ENCODE measurements at places on chromosomes 3 and 15. TPM values are rescaled to one million over a fixed set of nuclear protein-coding genes. Genes with fewer than 3 reads are reported as not detected.

Gene ZKSCAN7
- total RNA-seq: 10.0 TPM

Gene STRC
- 1.1 TPM for total RNA-seq

Gene C3orf49
- not detected for total RNA-seq

Gene ZBTB20
- total RNA-seq: 127 TPM

Gene GTF2E1
- total RNA-seq: 7.6 TPM

DNA sequence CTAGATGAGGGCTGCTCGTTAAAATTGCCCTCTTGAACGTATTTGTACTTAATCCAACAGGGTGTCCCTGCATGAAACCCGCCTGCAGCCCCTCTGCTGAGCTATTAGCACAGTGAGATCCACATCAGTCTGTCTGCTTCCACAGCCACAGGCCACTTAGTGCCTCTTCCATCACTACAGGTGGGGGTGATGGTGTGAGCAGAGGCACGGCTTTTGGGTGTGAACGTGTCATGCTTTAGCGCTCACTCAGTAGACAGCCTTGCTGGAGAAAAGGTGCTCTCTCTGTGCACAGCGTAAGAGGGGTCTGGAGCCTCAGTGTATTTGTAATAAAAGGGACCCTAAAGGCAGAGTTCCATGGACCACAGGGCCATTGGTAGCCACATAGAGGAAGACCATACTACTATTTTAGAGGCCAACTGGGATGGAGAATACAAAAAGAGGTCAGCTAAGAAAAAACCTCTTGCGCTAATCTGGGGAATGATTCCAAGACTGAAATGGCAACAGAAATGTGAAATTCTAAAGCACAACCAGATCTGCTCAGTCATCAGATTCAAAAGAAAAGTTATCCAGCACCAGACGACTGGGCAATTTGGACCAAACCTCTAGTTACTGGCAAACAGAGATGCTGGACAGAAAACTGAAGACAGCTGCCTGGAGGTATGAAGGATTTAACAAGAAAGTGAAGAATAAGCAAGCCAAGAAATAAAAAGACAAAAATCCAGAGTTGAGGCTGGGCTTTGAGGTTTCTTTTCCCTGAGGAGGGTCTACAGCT is 120.2 kb downstream of the ATP10A start:
- no peaks in the 10 kb centered on the region for H3K27me3 ChIP-seq
- H3K27ac ChIP-seq: no peak overlapping the region
- DNase-seq: no peak
- H3K4me3 ChIP-seq: no peak overlapping the region
- no peaks in the 10 kb centered on the region for H3K36me3 ChIP-seq

DNA sequence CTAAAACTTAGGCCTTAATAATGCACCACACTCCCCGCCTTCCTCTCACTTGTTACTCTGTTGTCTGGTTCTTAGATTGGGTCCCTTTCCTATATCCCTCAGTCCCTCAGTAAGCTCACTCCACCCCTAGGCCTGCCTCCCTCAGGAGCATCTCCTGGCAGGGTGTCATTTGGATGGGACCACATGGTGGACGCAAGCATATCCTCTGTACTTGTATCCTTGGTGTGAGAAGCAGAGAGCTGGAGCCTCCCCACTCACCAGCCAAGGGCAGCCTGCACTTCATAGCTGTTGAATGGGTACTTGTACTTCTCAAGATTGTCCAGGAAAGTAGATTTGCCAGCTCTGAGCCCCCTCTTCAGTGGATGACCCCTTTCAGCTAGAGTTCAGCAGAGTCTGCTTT is 11.6 kb downstream of the SEC61A1 start:
- peaks cover 100% of the 10 kb centered on the region for H3K36me3 ChIP-seq
- H3K4me1 ChIP-seq: no peaks in the 10 kb centered on the region
- no peaks in the 10 kb centered on the region for H3K27me3 ChIP-seq
- no peak overlapping the region for H3K27ac ChIP-seq
- no peak for DNase-seq
- no peak overlapping the region for H3K4me3 ChIP-seq

GRCh38 chr15:51775967-51776816 is 24.8 kb downstream of the TMOD2 start:
- H3K27ac ChIP-seq: no peak overlapping the region
- no peaks in the 10 kb centered on the region for H3K27me3 ChIP-seq
- H3K4me1 ChIP-seq: no peaks in the 10 kb centered on the region
- no peak overlapping the region for H3K4me3 ChIP-seq

DNA sequence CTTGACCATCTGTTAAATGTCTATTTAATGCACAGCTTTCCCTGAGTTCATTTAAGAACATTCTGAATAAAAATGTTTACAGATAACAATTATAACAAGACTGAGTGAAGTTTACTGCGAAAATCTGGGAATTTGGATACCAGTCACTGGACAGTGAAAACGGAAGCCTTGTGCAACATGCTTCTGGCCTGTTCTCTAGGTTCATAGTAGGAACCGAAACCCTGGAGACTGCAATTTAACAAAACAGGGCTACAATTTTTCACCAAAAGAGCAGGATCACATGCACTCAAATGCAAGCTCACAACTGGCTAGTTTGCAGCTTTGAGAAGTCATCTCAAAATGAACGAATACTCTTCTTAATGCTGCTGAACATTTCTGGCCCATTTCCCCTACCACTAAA is 435.9 kb downstream of the NR2F2 start:
- H3K4me1 ChIP-seq: no peaks in the 10 kb centered on the region
- no peaks in the 10 kb centered on the region for H3K36me3 ChIP-seq
- no peaks in the 10 kb centered on the region for H3K27me3 ChIP-seq
- no peak overlapping the region for H3K4me3 ChIP-seq
- no peak overlapping the region for H3K27ac ChIP-seq

- H3K4me1 ChIP-seq: no peaks in the 10 kb centered on the region
- no peak overlapping the region for H3K4me3 ChIP-seq
- H3K36me3 ChIP-seq: no peaks in the 10 kb centered on the region
- no peak for DNase-seq
Observed at GRCh38 chr3:171485338-171485737, 25.1 kb upstream of the TNIK start.

- DNase-seq: no peak
- no peak overlapping the region for H3K27ac ChIP-seq
- no peaks in the 10 kb centered on the region for H3K36me3 ChIP-seq
- no peaks in the 10 kb centered on the region for H3K4me1 ChIP-seq
Observed at GRCh38 chr15:62173215-62173614, 8.1 kb upstream of the C2CD4B start.

DNA sequence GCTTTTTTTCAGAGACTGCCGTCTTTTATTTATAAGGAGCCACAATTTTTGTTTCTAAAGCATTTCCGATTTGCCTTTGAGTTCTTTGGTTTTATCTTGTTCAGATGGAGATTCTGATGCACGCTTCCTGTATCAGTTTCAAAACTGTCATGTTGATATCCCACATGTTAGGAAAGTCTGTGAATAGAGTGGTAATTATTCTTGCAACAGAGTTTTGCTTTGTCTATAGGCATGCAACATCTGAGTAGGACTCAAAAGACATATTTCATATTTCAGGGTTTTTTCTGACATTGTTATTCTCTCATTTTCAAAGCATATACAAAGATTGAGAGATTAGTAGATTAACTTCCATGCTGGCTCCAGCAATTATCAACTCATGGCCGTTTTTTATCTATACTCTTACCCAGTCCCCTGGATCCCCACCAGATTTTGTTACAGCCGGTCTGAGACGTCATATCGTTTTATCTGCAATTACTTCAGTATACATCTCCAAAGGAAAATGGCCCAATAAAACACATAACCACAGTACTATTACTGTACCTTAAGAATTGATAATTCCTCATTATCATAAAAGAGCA is 22.4 kb downstream of the PAQR5 start:
- H3K27ac ChIP-seq: no peak overlapping the region
- no peaks in the 10 kb centered on the region for H3K27me3 ChIP-seq
- no peaks in the 10 kb centered on the region for H3K36me3 ChIP-seq
- DNase-seq: no peak
- H3K4me3 ChIP-seq: no peak overlapping the region

- H3K36me3 ChIP-seq: no peaks in the 10 kb centered on the region
- DNase-seq: peak; percentile 64
- H3K27ac ChIP-seq: no peak overlapping the region
- no peaks in the 10 kb centered on the region for H3K27me3 ChIP-seq
- no peaks in the 10 kb centered on the region for H3K4me1 ChIP-seq
Observed at GRCh38 chr15:100383302-100384107, 41.7 kb upstream of the ADAMTS17 start.

- H3K27me3 ChIP-seq: no peaks in the 10 kb centered on the region
- H3K4me1 ChIP-seq: no peaks in the 10 kb centered on the region
- H3K4me3 ChIP-seq: no peak overlapping the region
Observed at GRCh38 chr3:102511168-102511567, 76.4 kb downstream of the ZPLD1 start.

GRCh38 chr15:78290222-78290621 is 9.2 kb downstream of the SKIC8 start:
- H3K27me3 ChIP-seq: no peaks in the 10 kb centered on the region
- DNase-seq: no peak
- H3K27ac ChIP-seq: no peak overlapping the region
- H3K4me3 ChIP-seq: no peak overlapping the region

- DNase-seq: no peak
- peaks cover 48% of the 10 kb centered on the region for H3K36me3 ChIP-seq
- H3K4me3 ChIP-seq: no peak overlapping the region
- H3K4me1 ChIP-seq: peaks cover 71% of the 10 kb centered on the region
- no peaks in the 10 kb centered on the region for H3K27me3 ChIP-seq
- H3K27ac ChIP-seq: peak overlapping the region; percentile 6
Observed at GRCh38 chr15:73986055-73986775, 5.9 kb downstream of the STOML1 start.

DNA sequence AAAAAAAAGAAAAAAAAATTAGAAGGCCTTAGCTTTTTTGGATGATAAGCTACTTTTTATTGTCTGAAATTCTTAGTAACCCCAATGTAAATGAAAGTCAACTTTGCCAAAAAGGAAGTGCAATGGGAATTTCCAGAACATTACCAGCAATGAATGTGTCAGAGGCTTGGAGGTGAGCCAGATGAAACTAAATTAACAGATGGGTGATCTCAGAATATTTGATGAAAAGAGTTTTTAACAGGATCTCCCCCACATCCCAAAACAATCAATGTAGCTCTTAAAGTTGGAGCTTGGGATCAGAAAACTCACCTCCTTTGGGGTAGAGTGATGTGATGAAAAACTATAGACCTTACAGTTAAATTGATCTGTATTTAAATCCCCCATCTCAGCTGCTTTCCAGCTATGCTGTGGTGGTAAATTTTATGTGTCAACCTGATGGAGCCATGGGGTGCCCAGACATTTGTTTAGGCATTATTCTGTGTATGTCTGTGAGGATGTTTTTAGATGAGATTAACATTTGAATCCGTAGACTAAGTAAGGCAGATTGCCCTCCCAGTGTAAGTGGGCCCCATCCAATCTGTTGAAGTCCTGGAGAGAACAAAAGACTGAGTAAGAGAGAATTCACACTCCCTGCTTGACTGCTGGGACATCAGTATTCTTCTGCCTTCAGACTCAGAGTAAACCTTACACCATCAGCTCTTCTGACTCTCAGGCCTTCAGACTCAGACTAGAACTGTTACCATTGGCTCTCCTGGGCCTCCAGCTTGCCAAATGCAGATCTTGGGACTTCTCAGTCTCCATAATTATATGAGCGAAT is 84.3 kb upstream of the TNFSF10 start:
- H3K27me3 ChIP-seq: no peaks in the 10 kb centered on the region
- no peak overlapping the region for H3K4me3 ChIP-seq
- H3K4me1 ChIP-seq: peaks cover 11% of the 10 kb centered on the region
- DNase-seq: no peak
- no peaks in the 10 kb centered on the region for H3K36me3 ChIP-seq

DNA sequence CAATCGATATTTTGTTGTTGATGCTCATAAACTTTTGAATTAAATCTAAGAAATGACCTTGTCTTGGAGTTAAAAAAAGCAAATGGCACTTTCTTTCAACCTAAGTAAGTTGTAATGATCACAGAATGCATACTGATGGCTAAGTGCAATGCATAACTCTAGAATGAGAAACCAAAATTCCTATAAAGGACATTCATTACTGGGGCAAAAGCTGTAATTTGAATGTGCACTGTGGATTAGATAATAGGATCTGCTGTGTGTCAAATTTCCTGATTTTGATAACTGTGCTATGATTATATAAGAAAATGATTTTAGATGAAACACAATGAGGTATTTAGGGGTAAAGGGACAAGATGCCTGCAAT is 14.3 kb downstream of the SIAH2 start:
- no peak overlapping the region for H3K4me3 ChIP-seq
- no peak for DNase-seq
- H3K4me1 ChIP-seq: peaks cover 10% of the 10 kb centered on the region
- H3K27ac ChIP-seq: no peak overlapping the region

DNA sequence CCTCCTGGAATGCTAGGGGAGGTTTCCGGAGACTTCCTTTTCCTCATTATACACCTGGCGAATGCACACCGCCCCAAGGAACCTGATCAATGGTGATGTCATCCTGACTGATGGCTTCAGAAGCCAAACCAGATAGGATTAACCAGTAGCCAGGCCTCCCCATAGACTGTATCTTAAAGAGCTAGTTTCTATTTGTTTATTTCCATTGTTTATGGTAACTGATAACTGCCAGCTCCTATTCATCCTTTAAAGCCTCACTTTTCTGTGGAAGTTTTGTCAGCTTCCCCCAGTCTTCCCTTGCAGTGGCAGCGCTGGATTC is at the start of gene MKRN2OS:
MKRN2OS (minus strand) TSS at position 27 of the 319 bp plus-strand sequence. CDS start 35 bp downstream, outside the sequence.
- no peak within 1 kb of the TSS for H3K27ac ChIP-seq
- DNase-seq: no peak
- H3K4me1 ChIP-seq: peaks cover 8% of the 10 kb centered on the region
- no peaks in the 10 kb centered on the region for H3K36me3 ChIP-seq
- H3K27me3 ChIP-seq: no peaks in the 10 kb centered on the region

- H3K27ac ChIP-seq: peak overlapping the region; percentile 78
- H3K36me3 ChIP-seq: no peaks in the 10 kb centered on the region
- peaks cover 30% of the 10 kb centered on the region for H3K4me1 ChIP-seq
- H3K27me3 ChIP-seq: no peaks in the 10 kb centered on the region
Observed at GRCh38 chr3:53161820-53162671, 1.0 kb downstream of the PRKCD start.

DNA sequence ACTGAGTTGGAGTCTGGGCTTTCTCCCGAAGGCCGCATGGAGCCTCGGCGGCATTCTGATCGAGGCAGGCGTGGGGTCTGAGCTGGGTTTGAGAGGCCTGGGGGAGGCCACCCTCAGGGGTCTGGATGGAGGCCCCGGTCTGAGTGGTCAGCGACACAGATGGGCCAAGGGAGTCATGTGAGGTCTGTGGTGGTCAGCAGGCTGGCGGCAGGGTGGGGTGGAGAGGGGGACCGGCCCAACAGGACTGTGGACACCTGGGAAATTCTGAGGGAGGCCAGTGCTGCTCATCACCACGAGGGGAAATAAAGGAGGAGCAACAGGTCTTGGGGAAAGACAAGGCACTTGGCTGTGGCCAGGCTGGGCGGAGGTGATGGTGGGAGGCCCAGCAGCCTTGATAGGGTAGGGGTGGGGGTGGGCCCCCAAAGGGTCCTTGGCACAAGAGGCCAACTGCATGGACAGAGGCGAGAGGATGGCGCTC is 16.2 kb downstream of the CTSH start:
- no peak for DNase-seq
- no peaks in the 10 kb centered on the region for H3K27me3 ChIP-seq
- no peak overlapping the region for H3K4me3 ChIP-seq
- H3K36me3 ChIP-seq: no peaks in the 10 kb centered on the region

Measured in tibial nerve (tissue), 4 donors.